ENCODE measurements at places on chromosomes 4 and X.

DNA sequence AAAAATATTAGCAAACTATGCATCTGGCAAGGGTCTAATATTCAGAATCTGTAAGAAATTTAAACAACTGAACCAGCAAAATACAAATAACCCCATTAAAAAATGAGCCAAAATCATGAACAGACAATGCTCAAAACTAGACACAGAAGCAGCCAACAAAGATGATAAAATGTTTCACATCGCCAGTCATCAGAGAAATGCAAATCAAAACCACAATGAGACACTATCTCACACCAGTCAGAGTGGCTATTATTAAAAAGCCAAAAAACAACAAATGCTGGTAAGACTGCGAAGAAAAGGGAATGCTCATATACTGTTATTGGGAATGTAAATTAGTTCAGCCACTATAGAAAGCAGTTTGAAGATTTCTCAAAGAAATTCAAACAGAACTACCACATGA, 201.3 kb upstream of the CPEB2 start:
- no peak for DNase-seq

GRCh38 chr4:182507805-182508204, 264.6 kb downstream of the TENM3 start:
- DNase-seq, result no peak

DNA sequence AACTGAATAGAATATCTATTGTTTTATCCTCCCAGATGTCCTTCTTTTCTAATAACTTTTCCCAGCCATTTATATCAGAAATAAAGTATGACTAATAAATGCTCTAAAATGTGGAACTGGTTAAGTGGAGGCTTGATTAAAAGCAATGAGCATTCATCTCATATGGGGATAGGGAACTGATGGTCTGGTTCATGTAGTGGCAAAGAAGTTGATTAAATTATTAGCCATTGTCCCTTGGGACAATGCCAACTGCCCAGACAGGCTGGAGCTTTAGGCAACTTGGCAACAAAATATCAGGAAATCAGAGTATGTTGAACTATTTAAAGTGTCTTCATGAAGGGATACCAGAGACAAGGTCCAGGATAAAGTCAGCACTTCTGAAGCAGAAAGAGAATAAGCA, 24.2 kb downstream of the TRO start:
- no peak for DNase-seq

DNA sequence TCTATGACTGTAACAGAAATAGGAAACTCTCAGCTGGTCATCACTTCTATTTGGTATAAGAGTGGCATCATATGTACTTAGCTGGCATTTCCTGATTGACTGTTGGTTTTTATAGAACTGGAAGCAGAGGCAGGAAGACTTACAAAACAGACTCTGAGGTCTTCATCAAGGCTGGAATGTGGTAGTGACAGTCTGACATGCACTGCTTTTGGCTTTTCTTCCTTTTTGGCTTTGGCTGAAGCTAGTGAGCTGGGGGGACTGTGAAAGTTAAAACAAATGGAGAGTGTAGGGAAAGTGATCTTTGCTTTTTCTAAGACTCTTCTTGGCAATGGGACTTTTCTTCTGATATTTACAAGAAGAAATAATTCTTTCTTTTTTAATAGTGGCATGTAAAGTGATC, 121.1 kb upstream of the SLC4A4 start:
- no peak for DNase-seq

DNA sequence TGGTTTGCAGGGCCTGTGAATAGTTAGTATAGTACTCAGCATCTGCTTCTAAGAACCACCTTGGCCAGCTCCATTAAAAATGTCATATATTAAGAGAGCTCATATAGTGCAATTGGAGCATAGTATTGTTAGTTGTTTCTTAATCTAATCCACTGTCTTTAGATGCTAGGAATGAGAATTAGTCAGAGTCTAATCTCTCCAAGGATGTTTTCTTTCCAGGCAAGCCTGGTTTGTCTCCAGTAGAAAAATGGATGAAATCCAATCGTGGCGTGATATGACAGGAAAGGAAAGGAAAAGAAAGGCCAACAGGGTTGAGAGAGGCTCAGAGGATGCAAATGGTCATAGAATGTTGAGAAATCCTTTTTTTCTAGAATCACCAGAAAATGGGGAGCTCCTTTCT, 15.0 kb upstream of the TMEM164 start:
- DNase-seq, result no peak

GRCh38 chr4:62135565-62136156, 935.5 kb downstream of the ADGRL3 start:
- peak; percentile 1 for DNase-seq

- DNase-seq, result peak; percentile 10
Measured at GRCh38 chrX:148530464-148531077, 30.2 kb downstream of the AFF2 start.

DNA sequence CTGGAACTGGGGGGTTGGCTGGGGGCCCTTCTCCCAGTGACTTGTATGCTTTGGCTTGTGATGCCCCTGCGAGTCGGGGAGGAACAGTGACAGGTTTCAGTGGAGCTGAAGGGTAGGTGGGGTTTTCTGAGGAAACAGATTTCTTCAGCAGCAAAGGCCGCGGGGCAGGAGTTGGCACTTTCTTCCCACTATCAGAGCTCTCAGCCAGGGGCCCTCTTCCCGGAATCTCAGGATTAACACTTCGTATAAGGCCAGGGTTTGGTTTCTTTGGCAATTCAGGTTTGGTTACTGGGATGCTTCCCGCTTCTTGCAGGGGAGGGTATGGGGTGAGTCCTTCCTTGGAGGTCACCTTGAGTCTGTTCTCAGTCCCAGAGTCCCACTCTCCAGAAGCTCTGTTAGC, 75.4 kb downstream of the RPS3A start:
- no peak for DNase-seq

DNA sequence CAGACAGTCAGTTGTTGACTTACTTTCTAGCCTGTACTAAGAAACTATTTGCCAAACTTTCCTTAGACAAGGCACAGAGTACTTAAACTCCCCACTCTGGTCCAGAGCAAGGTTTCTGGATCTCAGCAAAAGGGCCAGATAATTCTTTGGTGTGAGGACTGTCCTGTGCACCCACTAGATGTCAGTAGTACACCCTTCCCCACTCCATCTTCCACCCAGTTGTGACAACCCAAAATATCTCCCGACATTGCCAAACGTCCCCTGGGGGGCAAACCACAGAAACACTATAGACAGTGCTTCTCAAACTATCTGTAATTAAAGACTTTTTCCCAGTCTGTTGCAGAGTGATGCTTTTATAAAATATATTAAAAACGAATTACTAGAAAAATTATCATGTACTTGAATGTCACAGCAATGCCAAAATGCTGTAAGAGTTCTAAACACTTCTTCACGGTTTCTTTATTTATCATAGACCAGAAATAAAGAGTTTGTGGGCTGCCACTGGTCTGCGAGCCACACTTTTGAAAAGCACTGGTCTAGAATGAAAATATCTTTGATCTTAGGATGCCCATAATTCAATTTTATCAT, 203.5 kb downstream of the PRDM5 start:
- peak; percentile 31 for DNase-seq

DNA sequence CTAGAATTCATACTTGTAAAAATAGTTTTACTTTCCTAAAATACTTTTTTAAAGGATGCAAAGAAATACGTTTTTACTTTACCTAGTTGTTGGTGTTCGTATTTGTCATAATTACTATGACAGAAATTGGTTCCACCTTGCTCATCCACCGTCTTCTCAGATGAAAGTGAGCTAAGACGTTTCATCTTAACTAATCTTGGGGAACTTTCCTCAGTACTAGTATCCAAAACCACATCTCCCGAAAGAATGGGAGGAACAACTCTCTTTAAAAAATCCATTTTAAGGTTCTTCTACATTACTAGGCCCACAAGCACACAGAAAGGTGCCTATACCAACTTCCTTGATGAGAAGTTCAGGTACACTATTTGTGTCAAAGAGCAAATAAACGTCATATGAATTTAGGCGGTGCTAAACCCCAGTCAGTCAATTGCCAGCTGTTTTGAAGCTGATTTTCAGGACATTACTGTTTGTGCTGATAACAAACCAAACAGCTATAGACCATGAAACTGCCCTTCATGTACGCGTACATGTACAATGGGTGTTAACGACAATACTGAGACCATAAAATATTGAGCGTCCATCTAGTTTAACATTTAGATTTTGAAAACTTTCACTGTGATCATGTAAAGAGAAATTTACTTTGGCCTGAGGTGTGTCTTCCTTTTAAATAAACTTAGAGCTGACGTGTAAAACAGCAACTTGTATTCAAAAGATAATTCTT, 99.1 kb downstream of the FRYL start:
- no peak for DNase-seq

- DNase-seq, result peak; percentile 81
Measured at GRCh38 chrX:21798677-21799219, 40.7 kb upstream of the MBTPS2 start.

- no peak for DNase-seq
Measured at GRCh38 chrX:13780868-13781427, 35.9 kb downstream of the GPM6B start.

- DNase-seq, result no peak
Measured at GRCh38 chr4:157576671-157577217, 356.2 kb downstream of the GRIA2 start.

DNA sequence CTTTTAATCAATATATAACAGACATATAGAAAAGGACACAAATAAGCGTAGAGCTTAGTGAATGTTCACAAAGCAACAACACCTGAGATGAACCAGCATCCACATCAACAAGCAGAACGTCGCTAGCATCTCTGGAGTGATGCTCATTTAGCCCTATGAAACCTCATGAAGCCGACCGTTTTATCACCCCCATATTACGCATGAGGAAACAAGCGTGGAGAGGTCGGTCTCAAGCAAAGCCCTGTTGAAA, 524 bp upstream of the RPS3A start:
- DNase-seq, result no peak

GRCh38 chrX:136694431-136695087, 46.6 kb downstream of the CD40LG start:
- DNase-seq, result peak; percentile 30

All from bronchial epithelial cell (primary cell).